ENCODE measurements at places on chromosomes 1 and 21.

DNA sequence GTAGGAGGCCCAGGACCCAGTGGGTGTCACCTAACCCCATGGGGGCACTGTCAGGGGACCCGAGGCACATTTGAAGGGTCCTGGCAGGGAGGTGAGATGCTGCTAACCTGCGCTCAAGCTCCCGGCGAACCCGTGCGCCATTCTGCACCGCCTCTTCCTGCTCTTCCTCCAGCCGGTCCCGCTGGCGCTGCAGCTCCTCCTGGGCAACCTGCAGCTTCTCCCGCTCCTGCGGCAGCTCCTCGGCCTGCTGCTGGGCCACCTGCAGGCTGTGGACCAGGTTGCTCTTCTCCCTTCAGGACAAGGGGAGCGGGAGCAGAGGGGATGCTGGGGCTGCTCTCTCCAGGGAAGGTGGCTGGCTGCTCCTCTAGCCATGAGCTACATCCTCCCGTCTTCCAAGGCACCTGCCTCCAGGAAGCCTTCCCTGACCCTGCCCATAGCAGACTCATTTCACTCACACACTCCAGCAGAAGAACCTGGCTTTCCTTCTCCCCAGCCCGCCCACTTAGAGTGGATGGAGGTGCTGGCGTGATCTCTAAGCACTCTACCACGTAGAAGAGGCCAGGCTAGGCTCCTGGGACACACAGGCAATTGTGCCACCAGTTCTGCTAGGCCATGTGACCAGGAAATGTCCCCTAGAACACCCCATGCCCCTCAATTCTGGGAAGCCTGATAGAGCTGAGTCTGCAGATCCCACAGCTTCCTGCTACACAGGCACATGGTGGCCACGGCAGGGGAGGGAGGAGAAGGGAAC lies 15.2 kb upstream of the NBPF1 start:
- no peak for DNase-seq

GRCh38 chr1:244384066-244384465 lies 67.6 kb downstream of the ADSS2 start:
- DNase-seq, result no peak

DNA sequence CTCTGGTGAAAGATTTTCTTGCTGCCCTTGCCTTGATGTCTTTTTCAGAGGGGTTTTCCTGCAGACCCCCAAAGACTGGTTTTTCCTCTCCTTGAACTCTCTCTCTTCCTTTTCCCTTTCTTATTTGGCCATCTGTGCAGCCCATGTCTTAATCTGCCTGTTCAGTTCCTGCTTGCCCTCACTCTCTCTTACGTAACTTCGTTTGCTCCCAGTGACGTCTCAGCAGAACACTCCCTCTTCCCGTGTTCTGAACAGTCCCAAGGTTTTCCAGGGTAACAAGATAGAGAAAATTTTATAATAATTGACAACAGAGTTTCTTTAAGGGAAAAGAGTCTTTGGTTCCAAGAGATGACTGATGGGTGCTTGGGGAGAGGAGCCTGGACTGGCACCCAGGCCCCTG lies 109.1 kb upstream of the LMO4 start:
- DNase-seq, result no peak

- no peak for DNase-seq
Observed at GRCh38 chr1:156804026-156804425, 12.6 kb downstream of the SH2D2A start.

DNA sequence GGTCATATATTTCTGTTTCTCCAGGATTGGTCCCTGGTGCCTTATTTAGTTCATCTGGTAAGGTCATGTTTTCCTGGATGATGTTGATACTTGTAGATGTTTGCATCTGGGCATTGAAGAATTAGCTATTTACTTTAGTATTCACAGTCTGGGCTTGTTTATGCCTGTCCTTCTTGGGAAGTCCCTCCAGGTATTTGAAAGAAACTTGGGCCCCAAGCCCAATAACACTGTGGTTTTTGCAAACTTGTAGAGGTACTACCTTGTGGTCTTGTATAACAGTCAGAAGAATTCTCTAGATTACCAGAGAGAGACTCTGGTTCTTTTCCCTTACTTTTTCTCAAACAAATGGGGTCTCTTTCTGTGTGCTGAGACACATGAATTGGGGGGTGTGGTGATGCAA lies 251.4 kb upstream of the B3GALT2 start:
- DNase-seq, result no peak

DNA sequence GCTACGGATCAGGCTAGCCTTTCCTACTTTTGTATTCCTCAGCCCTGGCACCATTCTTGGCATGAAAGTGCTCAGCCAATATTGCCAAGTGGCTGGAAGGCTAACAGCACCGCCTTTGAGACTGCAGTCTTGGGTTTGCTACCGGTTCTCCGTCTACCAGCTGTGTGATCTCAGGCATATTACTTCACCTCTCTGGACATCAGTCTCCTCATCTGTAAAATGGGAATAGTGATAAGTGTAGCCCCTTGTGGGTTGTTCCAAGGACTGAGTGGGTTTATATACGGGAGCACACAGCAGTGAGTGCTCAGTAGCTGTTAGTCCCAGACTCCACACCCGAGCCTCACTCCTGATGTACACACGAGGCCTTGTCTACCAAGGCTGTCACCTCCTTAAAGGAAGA lies 13.7 kb downstream of the TFAP2E start:
- no peak for DNase-seq

DNA sequence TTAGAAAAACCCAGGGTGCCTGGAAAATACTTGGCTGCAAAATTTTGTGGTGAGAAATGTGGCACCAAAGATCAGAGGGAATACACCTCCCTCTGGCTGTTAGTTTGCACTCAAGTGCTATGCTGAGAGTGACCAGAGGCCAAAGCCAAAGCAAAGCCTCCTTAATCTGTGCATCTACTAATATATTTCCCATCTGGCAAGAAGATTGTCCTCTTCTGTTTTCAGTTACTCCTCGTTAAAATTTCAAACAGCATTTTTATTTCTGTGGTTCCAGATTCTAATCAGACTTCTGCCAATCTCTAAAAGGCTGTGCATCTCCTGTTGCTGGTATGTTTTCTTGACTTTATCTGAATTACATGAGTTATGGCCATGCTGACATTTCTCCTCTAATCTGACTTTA lies 327.4 kb downstream of the TBX15 start:
- DNase-seq, result no peak

DNA sequence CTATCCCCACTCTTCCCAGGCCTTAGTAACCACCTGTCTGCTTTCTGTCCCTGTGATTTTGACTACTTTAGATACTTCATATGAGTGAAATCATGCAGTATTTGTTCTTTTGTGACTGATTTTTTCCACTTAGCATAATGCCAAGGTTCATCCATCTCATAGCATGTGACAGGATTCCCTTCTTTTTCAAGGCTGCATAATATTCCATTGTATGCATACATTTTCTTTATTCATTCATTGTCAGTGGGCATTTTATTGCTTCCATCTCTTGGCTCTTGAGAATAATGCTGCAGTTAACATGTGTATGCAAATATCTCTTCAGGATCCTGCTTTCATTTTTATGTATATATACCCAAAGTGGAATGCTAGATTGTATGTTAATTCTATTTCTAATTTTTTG lies 56.4 kb downstream of the AGL start:
- DNase-seq, result no peak

Measured in activated naive CD8-positive, alpha-beta T cell treated with anti-CD3 and anti-CD28 coated beads, Interleukin-2, amount 50 U/mL, for 16 hours (primary cell).